Panc1 (cell line): ENCODE measurements at places on chromosomes 5 and 9. TPM values are rescaled to one million over a fixed set of nuclear protein-coding genes. Genes with fewer than 3 reads are reported as not detected.

DNA sequence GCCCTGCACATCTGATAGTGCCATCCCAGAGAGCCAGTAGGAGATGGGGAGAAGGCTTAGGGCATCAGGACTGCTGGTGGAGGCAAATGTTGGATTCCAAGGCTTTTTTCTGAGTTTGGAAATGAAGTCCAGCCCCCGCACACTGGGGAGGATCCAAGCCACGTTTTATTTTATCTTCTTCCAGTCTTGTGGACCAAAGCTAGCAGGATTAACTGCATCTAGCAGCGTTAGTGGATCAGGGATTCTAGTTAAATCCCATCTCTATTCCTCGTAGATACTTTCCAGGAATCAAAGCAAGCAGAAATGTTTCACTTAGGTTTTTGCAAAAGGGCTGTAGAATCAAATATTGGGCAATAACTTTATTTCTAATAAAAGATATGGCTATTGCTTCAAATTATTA lies 114.7 kb upstream of the OR13F1 start:
- H3K4me3 ChIP-seq = no peak overlapping the region
- no peak for DNase-seq
- no peaks in the 10 kb centered on the region for H3K27me3 ChIP-seq
- H3K4me1 ChIP-seq = no peaks in the 10 kb centered on the region
- no peak overlapping the region for H3K27ac ChIP-seq
- no peaks in the 10 kb centered on the region for H3K36me3 ChIP-seq

DNA sequence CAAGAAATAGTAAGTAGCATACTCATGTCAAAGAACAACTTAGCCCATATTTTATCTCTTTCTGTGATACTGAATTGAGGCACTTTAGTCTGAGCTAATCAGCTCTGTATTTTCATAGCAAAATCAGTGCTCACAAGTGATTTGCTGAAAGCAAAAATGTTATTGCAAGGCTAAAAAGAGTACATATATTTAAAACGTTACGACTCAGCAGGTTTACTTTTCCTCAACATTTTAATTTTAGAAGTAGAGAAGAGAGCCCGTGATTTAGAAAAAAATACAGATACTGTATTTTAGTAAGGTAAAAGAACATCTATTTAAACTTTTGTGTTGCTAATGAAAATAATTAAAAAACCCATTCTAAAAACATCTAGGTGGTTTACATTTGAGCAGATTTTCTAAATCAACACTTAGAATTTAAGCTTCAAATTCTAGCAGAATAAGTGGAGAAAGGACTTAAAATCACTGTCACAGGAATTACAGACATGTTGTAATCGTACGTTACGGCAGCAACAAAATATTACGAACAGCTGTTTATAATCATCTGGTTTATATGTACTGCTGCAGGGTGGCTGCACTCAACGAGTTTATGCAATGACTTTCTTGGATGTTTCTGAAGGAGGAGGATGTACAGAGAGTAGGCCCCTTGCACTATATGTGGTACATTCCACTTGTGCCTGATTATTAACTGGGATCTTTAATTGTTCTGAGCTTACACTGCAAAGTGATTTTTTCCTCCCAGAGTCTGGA lies 20.1 kb downstream of the SREK1 start:
- H3K4me3 ChIP-seq = no peak overlapping the region
- H3K36me3 ChIP-seq = peaks cover 70% of the 10 kb centered on the region
- DNase-seq = no peak
- H3K27me3 ChIP-seq = no peaks in the 10 kb centered on the region
- H3K27ac ChIP-seq = no peak overlapping the region

- H3K27me3 ChIP-seq = no peaks in the 10 kb centered on the region
- H3K27ac ChIP-seq = no peak overlapping the region
- no peak overlapping the region for H3K4me3 ChIP-seq
- DNase-seq = no peak
- no peaks in the 10 kb centered on the region for H3K36me3 ChIP-seq
- H3K4me1 ChIP-seq = no peaks in the 10 kb centered on the region
Measured at GRCh38 chr9:123637945-123638634, 282.1 kb downstream of the CRB2 start.

GRCh38 chr9:111922324-111923013 lies 25.9 kb downstream of the UGCG start:
- H3K27ac ChIP-seq = peak overlapping the region; percentile 39; the same call in 1 of the 2 replicates
- H3K27me3 ChIP-seq = no peaks in the 10 kb centered on the region
- H3K4me3 ChIP-seq = no peak overlapping the region
- peaks cover 10% of the 10 kb centered on the region for H3K36me3 ChIP-seq
- peaks cover 25% of the 10 kb centered on the region for H3K4me1 ChIP-seq

Gene GRM6
- not detected for total RNA-seq

DNA sequence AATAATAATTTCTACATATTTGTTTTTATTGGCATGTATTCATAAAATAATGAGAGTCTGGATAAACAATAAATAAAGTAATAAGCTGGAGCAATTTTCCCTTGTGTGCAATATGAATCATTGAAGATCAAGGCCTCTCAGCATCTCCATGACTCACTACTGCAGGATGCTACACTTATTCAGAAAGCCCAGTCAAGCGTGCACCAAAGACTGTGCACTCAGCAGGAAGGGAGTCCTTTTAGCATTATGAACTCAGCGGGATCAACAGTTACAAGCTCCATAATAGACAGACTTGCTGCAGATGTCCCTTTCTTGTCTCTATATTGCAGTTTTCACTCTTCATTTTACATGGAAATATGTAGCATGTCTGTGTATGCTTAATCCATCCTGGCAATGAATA lies 485.3 kb downstream of the CDH9 start:
- no peak overlapping the region; the same call in 1 of the 2 replicates for H3K27ac ChIP-seq
- peak; percentile 48 for DNase-seq
- H3K36me3 ChIP-seq = no peaks in the 10 kb centered on the region
- H3K4me3 ChIP-seq = no peak overlapping the region
- H3K4me1 ChIP-seq = peaks cover 4% of the 10 kb centered on the region; the same call in 1 of the 2 replicates

DNA sequence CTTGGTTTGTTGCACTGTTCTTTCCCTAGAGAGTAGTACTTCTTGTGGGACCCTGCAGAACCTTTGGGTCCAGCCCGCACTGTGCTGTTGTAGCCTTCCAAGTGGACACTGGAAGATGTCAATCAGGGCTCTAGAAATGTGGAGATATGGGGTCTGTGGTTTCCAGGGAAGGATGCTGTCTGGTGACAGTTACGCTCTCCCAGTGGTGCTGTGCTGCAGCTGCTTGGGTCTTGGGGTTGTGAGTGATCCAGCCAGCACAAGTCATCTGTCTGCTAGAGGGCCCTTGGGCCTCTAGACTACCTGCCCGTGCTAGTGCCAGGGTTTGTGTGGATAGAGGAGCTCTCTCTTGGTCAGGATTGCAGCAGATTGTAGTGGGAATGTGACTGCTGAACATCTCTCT lies 484.5 kb downstream of the DMAC1 start:
- no peak overlapping the region for H3K27ac ChIP-seq
- H3K36me3 ChIP-seq = no peaks in the 10 kb centered on the region
- no peak for DNase-seq

DNA sequence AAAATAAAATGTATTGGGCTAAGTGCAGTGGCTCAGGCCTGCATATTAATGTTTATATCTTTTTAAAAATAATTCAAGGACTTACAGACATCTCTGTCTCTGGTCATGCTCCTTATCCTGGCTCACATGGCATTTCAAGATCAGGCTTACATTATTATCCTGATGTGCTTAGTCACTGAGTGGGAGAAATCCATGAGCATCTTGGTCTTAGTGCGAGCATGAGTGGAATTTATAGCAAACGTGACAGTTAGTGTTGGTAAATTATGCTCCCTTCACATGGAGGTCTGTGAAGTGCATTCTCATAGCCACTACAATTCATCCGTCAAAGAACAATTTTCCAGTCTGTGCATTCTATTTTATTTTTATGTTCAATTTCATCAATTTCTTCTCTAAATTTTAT lies 237.8 kb upstream of the EDIL3 start:
- no peaks in the 10 kb centered on the region for H3K36me3 ChIP-seq
- H3K4me1 ChIP-seq = no peaks in the 10 kb centered on the region
- no peak overlapping the region for H3K27ac ChIP-seq
- no peak for DNase-seq
- no peak overlapping the region for H3K4me3 ChIP-seq
- no peaks in the 10 kb centered on the region for H3K27me3 ChIP-seq

- H3K27me3 ChIP-seq = no peaks in the 10 kb centered on the region
- no peak overlapping the region for H3K4me3 ChIP-seq
- H3K4me1 ChIP-seq = no peaks in the 10 kb centered on the region
- H3K36me3 ChIP-seq = no peaks in the 10 kb centered on the region
- H3K27ac ChIP-seq = no peak overlapping the region
Measured at GRCh38 chr9:34362614-34363214, 14.0 kb downstream of the MYORG start.

GRCh38 chr9:135969064-135969683 lies 8.0 kb upstream of the UBAC1 start:
- no peak for DNase-seq
- no peaks in the 10 kb centered on the region for H3K36me3 ChIP-seq
- no peaks in the 10 kb centered on the region for H3K27me3 ChIP-seq
- H3K27ac ChIP-seq = no peak overlapping the region

DNA sequence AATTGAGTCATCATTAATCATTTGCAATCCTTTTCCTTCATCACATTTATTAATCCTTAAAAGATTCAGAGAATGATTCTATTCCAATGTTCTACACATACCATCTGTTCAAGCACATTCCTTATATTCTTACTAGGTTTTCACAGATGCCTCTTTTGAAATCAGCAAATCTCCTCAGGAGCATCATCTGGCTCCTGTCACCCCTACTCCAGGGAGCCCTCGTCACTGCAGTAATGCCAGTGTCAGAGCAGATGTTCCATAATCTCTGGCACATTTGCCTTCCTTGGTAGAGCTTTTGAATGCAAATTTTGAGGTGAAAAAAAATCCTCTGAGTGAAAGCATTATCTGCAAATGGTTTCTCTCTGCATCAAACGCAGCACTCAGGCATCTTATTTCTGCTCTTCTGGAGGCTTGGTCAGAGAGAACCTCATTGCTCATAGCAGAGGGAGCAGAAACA lies 7.6 kb upstream of the KCNV2 start:
- H3K27me3 ChIP-seq = no peaks in the 10 kb centered on the region
- H3K36me3 ChIP-seq = no peaks in the 10 kb centered on the region
- H3K4me3 ChIP-seq = no peak overlapping the region
- no peak for DNase-seq
- H3K4me1 ChIP-seq = no peaks in the 10 kb centered on the region

Gene GKAP1
- total RNA-seq = 5.2 TPM

DNA sequence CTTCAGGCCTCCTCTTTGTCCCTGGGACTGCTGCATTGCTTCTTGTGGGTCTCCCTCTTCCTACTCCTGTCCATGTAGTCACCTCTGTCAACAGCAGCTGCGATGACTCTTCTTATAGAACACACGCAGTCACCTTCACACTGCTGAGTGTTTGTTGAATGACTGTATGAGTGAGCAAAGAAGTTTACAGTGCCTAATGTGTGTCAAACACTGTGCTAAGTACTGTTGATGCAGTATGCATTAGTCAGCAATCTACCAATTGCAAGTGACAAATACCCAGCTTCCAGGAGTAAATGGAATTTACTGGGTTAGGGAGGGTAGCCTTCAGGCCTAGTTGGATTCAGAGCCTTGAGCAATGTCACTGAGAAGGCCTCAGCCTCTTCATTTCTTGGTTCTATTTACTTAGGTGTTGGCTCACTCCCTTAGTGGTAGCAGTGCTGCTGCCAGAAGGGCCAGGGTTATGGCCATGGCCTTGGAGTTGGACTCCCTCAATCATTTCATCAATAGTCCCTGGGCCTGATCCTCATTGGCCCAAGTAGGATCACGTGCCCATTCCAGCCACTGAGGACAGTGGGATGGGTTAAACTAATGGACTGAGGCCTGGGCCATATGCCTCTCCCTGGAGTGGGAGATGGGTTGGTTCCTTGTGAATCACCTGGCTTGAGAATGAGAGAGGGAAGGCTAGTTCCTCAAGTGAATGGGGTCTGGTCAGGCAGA lies 93.5 kb downstream of the RGS3 start:
- no peak overlapping the region for H3K4me3 ChIP-seq
- H3K4me1 ChIP-seq = no peaks in the 10 kb centered on the region
- H3K27me3 ChIP-seq = no peaks in the 10 kb centered on the region
- no peaks in the 10 kb centered on the region for H3K36me3 ChIP-seq

Gene GABRB2
- not detected for total RNA-seq

DNA sequence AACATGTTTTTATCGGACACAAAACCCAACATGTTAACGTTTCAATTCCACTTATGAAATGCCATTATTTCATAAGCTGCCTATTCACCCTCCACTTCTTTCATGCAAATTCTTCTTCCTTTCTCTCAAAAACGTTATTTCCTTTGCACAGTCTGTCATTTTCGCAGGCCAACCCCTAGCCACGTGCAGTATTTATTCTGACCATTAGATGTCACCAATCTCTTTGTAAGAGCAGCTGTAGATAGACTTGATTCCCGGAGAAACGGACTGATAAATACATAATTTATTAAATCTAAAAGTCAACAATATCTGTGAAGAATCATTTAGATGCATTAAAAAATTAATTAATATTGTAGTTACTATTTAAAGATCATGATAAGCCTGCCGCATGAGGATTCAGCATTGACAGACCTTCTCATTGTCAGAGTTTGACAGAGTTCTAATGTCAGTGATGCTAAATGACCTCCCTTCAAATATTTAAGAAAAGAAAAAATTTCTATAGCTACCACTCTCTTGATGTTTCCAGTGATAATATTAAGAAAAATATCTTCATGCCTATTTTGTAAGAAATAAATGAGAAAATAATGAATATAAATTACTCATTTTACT lies 933.6 kb downstream of the CDH12 start:
- H3K27ac ChIP-seq = no peak overlapping the region
- H3K4me3 ChIP-seq = no peak overlapping the region
- DNase-seq = peak; percentile 32
- H3K4me1 ChIP-seq = no peaks in the 10 kb centered on the region
- no peaks in the 10 kb centered on the region for H3K36me3 ChIP-seq

DNA sequence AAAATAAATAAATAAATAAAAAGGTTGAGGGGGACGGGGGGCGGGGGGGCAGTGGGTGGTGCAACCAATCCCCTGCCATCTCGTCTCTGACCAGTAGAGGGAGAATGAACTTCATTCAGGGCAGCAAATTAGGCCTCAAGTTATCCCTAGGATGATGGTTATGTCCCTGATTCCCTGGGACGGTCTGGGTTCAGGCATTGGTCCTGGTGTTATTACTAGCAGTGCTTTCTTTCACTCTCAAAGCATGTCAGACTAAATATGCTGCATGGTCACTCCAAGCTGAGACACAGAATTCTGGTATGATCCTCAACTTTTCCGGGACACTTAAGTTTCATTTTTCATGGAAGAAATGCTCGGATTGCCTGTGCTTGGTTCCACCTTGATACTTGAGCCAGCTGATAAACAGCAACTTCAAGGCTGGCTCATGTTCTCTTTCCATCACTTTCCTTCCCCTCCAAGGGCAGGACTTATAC lies 59.4 kb downstream of the DAP start:
- no peak overlapping the region for H3K4me3 ChIP-seq
- peaks cover 12% of the 10 kb centered on the region for H3K4me1 ChIP-seq
- H3K27me3 ChIP-seq = no peaks in the 10 kb centered on the region
- DNase-seq = no peak

- no peaks in the 10 kb centered on the region for H3K27me3 ChIP-seq
- H3K4me3 ChIP-seq = no peak overlapping the region
- DNase-seq = no peak
- no peak overlapping the region for H3K27ac ChIP-seq
- H3K36me3 ChIP-seq = no peaks in the 10 kb centered on the region
- H3K4me1 ChIP-seq = no peaks in the 10 kb centered on the region
Measured at GRCh38 chr5:178182158-178182876, 4.9 kb downstream of the GMCL2 start.
